ENCODE measurements at places on chromosomes 7 and 10.

GRCh38 chr7:128361411-128362379, at the start of gene PRRT4:
PRRT4 (minus strand) TSS chr7:128361690.
- peak; percentile 28 for DNase-seq

GRCh38 chr7:36568452-36568849, 155.8 kb downstream of the AOAH start:
- no peak for DNase-seq

GRCh38 chr7:147658392-147658967, 932.1 kb upstream of the C7orf33 start:
- DNase-seq: no peak

DNA sequence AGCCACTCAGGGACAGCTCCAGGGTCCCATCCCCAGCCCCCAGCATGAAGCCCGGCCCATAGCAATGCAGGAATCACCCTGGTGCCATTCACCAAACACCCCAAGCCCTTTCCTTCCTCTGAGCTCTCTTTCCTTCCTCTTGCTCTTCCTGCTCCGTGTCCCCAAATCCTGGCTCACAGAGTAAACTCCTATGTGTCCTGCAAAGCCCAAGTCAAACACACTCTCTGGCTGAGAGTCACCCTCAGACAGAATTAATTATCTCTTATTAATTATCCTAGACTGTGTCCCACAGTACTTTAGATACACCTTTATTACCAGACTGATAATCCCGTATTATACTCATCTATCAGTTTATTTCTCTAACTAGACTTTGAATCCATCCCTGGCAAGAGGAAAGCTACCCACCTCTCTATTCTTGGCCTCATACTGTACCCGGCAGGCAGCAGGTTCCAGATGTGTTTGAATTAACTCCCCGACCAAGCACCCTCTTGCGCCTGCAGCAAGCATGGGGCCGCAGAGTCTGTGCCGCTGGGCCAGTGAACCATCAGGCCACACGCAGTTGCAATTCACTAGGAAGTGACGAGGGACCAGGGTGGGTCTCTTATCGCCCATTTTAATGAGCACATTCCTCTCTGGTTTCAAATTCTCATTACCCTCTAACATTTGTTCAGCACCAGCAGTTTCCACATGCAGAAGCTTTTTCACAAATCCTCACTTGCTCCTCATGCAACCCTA, 86.7 kb downstream of the PRKAG2 start:
- DNase-seq: no peak

DNA sequence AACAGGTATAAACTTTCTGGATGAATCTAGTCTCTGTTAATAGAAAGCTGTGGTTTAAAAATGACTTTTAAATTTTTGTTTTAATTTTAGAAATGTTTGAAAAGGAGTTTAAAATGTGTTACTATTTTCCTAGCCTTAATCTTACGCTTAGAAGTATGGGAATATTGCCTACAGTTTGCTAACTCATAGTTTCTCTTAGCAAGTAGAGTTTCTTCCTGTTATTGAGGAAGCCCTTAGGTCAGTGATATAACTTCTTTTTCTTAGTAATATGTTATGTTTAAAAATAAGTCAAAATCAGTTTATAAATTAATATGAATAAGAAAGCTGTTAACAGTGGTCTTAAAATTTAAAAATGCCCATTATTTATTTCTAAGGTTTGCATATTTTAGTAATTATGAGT, 3.1 kb downstream of the STARD3NL start:
- DNase-seq: no peak
